ENCODE measurements at places on chromosomes 5 and 9.

DNA sequence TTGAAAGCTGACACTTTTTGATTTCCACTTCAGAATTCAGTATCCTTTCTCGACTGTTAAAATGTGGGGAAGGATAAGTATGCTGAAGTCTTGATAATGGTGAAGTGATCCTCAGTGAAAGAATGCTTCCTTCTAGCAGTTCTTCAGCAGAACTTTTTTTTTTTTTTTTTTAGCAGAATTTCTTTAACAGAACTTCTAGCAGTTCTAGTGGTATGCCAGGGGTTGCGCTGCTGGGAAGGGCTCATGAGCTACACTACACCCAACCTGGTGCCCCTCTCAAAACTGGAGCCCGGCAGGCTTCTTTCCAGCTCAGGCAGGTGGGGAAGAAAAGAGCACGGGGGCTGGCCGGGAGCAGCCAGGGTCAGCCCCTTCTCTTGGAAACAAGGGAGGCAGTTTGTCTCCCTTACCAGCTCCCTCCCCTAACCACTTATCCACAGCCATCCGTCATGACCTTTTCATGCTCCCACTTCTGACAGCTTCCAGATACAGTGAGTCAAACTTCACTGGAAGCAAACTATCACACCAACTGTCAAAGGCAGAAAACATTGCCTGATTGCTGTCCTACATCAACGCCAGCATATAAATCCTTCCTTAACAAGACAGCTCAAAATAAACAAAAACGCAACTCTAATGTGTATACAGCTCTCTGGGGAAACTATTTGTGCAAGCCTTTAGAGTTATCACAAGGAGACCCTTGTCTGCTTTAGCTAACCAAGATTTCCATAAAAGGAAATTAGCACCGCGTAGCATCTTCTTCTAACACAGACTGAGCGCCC is 211.5 kb downstream of the GAPVD1 start:
- DNase-seq, result no peak

DNA sequence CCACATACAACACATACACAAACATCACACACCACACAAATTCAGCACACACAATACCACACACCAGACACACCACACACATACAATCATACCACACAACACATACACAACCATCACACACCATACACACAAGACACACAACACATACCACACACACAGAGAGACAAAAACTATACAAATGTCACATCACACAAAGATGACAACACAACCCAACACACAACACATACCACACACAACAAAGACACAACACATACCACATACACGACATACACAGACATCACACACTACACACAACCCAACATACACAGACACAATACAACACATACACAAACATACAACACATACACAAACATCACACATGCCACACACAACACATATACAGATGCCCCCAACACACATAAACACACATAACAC is 44.8 kb downstream of the ROR2 start:
- DNase-seq, result no peak

- DNase-seq, result no peak
These were observed 14.7 kb downstream of the MTAP start for GRCh38 chr9:21817176-21817575.

- no peak for DNase-seq
These were observed 97.9 kb downstream of the YIPF5 start for GRCh38 chr5:144072518-144072927.

DNA sequence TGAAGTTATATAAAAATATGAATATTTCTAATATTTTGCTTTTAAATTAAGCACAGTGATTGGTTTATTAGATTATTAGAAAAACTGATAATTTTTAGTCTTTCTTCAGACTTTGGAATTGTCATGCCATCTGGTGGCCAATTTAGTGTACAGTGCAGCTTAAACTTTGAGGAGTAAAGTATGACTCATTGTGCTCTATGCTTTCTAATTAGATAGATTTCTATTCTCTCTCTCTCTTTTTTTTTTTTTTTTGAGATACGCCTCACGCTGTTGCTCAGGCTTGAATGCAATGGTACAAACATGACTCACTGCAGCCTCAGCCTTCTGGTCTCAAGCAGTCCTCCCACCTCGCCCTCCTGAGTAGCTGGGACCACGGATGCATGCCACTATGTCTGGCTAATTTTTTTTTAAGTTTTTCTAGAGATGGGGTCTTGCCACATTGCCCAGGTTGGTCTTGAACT is 42.1 kb upstream of the GPR21 start:
- peak; percentile 25 for DNase-seq

Measured in stimulated activated CD8-positive, alpha-beta memory T cell treated with anti-CD3 and anti-CD28 coated beads, Interleukin-7, amount 100 ng/mL, for 48 hours (primary cell).